ENCODE measurements at places on chromosomes 6 and 20. TPM values are rescaled to one million over a fixed set of nuclear protein-coding genes. Genes with fewer than 3 reads are reported as not detected.

GRCh38 chr20:45934046-45934585 is 367 bp upstream of the PCIF1 start:
- peak; percentile 79 for DNase-seq

RAET1L gene
- not detected for total RNA-seq

DNA sequence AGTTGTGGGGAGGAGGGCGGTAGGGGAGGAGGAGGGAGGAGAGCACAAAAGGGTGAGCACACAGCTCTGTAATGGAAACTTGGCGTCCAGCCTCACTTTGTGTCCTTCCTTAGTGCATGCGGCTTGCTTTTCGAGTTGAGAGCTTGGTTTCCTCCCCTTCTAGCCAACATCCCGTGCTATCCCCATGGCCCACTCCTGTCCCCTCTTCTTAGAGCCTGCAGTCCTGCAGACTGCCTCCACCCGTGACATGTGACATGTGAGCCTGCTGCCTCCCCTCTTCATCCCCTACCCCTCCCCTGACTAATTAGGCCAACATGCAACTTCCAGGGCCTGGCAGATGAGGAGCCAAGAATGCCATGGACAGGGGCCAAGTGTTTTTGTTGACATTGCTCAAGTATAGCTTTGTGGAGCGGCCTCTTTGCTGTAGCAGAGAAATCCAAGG is 63.2 kb downstream of the SLC24A3 start:
- peak; percentile 44 for DNase-seq

DNA sequence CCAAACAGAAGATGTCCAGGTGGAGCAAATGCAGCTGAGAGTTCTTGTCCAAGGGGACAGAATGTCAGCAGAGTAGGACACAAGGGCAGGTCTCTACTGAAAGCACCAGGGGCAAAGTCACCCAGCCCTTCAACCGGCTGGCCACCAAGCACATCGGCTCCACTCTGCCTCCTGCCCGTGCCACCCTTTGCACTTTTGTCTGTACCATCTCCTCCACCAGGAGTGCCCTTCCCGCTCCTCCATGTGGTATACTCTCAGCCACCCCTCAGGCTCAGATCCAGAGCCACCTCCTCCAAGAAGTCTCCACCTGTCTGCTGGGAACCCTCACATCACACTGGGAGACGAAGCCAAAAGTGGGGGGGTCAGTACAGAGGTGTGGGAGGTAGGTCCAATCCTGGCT is 4.1 kb upstream of the HSPA12B start:
- no peak for DNase-seq

- no peak for DNase-seq
Observed at GRCh38 chr20:58684291-58684690, 8.3 kb upstream of the NPEPL1 start.

- no peak for DNase-seq
Observed at GRCh38 chr6:40796260-40797221, 209.4 kb upstream of the LRFN2 start.

- no peak for DNase-seq
Observed at GRCh38 chr6:17983730-17984129, 3.7 kb downstream of the KIF13A start.
